ENCODE measurements at places on chromosomes 2 and 18.

GRCh38 chr2:157789933-157790511, 86.1 kb downstream of the ACVR1 start:
- DNase-seq = no peak

GRCh38 chr2:237389831-237390230, 24.1 kb downstream of the COL6A3 start:
- no peak for DNase-seq

GRCh38 chr2:232437195-232437571, 18.8 kb upstream of the ALPI start:
- DNase-seq = no peak

DNA sequence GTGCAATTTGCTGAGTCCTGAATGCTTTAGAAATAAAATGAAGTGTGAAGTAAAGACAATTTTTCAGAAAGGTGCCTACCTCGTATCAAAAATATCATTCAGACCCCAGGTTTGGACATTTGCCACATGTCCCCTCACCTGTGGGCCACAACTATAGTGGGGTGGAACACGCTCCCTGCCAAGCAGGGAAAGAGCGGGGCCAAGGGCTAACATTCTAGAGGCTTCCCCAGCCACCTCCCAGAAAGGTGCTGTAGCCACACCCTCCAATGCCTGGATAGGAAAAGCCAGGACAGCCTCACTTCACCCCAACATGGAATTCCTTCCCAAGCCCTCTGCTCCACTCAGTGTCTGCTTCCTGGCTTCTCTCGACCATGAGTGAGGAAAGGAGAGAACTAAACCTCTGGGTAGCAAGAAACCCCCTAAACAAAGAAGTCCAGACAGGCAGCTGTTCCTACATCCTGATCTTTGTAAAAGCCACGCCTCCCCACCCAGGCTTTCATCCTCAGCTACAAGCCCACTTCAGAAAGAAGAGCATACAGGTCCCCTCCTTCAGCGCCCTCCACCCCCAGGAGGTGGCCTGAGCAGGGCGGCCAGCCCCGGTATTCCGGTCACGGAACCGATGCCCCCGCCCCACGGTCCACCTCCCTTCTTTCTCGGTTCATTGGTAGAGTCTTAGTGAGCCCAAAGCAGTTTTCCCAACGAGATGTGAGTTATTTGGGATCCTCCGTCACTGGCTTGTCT, 2.1 kb downstream of the COL6A3 start:
- no peak for DNase-seq

GRCh38 chr18:62621546-62621945, 93.8 kb upstream of the PHLPP1 start:
- no peak for DNase-seq

- DNase-seq = no peak
Observed at GRCh38 chr18:75400366-75400765, 27.1 kb downstream of the SMIM21 start.

DNA sequence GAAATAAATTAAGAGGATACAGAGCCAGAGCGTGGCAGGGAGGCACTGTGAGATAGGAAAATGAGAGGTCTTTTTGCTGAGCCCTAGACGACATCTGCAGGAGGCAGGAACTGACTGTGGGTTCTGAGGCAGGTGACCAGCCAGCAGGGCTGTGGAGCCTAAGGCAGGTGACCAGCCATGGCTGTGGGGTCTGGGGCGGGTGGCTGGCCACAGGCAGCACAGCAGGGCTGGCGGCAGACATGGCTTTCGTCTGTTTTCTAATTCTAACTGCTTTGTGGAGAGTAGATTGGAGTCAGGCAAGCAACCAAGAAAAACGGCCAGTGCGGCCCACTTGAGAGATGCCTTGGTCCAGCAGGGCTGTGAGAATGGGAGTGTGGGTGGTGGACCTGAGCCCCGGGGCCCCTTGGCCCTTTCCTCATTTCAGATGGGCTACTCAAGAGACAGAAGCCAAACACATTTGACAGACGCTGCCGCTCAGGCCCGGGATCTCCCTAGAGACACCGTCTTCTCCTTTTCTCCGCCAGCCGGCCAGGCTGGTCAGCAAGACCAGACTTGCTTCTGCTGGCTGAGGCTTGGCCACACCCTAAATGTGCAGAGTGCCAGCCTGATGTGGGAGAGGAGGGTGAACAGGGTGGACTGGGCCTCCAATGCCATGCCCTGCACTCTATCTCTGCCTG, 19.7 kb upstream of the GNAL start:
- DNase-seq = no peak

DNA sequence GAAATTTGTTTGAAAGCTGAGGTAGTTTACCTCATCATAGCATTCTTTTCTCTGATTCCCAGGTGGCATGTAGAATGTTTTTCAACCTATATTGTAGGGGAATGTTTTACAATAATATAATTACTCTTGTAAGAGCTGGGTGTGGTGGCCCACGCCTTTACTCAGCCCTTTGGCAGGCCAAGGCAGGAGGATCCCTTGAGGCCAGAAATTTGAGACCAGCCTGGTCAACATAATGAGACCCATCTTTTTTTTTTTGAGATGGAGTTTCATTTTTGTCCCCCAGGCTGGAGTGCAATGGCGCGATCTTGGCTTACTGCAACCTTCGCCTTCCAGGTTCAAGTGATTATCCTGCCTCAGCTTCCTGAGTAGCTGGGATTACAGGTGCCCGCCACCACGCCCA, 3.6 kb downstream of the USP39 start:
- no peak for DNase-seq

Measured in T-helper 2 cell (primary cell).